ENCODE measurements at places on chromosomes 5 and 9.

DNA sequence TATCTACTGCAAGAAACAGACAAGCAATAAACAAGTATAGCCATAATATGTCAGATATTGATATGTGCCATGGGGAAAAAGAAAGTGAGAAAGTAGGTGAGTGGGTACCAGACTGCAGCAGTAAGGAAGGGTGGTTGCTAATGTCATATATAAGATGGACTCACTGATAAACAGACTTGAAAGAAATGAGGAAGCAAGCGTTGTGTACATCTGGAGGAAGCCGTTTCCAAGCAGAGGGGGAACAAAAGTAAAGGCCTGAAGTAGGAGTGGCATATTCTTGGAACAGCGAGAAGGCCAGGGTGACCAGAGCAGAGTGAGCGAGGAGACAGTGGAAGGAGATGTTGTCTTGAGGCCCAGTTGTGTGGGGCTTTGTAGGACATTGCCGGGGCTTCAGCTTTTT lies 142.2 kb upstream of the MAP3K1 start:
- no peak for DNase-seq

- no peak for DNase-seq
Observed at GRCh38 chr5:41636605-41637004, 126.2 kb upstream of the PLCXD3 start.

DNA sequence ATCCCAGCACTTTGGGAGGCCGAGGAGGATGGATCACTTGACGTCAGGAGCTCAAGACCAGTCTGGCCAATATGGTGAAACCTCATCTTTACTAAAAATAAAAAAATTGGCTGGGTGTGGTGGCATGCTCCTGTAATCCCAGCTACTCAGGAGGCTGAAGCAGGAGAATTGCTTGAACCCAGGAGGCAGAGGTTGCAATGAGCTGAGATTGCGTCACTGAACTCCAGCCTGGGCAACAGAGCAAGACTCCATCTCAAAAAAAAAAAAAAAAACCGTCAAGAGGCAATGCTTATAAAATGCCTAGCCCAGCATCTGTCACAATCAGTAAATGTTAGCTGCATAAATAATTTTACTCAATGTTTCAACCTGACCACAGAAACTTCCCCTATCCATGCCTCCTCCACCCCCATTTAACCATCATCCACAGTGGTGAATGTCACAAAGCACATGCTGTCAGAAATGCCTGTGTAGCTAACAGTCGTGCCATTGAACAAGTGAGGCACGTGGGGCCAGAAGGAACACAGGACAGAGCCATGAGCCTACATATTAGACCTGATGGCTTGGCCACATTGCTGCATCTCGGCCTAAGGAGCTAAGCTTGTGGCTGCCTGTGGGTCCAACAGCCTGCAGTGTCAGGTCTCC lies 16.8 kb upstream of the TCOF1 start:
- DNase-seq, result no peak

- DNase-seq, result no peak
Observed at GRCh38 chr5:139295346-139296057, 2.0 kb downstream of the MATR3 start.

DNA sequence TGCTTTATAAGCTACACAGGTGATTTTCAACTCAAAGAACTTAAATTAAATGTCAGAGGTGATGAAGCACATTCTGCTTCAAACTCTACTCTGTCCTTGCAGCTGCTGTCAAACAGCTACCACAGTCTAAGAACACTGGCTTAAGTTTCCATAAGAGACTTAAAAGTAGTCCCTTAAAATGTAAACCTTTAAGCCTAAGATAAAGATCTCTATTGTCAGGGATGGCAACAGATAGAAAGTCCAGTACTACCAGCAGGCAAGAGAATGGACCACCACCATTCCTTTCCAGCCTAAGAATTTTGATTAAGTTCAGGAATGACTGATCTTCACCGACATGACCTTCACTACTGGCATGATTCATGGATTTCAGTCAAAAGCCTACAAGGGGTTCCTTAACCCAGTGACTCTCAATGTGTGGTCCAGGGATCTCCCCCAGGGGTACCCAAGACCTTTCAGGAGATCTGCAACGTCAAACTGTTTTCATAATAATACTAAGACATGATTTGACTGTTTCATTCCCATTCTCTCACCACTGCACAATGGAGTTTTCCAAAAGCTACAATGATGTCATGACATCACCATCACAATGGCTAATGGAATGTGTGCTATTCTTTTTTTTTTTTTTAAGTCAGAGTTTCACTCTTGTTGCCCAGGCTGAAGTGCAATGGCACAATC lies 41.1 kb upstream of the PLPP6 start:
- no peak for DNase-seq

DNA sequence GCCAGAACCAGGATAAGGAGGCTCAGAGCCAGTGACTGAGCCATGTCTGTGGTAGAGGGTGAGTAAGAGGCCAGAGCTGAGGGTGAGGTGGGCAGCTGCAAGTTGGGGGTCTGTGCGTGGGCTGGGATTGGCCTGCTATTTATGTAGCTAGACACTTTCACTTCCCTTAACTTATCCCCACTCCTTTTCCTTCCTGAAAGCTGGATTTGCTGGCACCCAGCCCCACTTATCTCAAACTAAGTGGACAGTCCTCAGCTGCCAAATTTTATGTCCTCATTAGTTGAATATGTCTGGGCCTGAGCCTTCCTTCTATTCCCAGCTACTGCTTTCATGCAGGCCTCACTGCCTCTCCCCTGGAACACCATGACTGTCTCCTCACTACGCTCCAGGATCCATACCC lies at the start of gene CCL21:
CCL21 (minus strand) TSS at position 114 of the 400 bp plus-strand sequence; CDS start at position 44, 70 bp downstream.
- DNase-seq, result no peak

GRCh38 chr5:33441241-33442177 lies 744 bp downstream of the TARS1 start:
- peak; percentile 25 for DNase-seq

DNA sequence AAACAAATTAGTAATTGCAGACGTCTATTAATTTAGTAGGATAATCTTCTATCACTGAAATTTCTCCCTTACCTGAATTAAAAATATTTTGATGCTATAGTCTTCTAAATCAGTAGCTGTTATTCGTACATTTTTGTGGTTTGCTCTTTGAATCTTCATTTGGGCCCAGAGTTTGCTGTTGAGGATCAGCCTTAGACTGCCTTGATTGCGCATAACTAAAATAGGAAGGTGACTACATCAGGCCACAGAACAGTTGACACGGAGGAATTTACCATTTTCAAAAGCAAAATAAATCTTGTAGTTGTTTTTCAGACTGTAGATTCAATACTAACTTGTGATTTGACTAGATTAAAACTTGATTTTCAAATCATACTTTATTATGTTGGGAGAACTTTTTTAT lies 11.8 kb upstream of the NADK2 start:
- DNase-seq, result no peak

DNA sequence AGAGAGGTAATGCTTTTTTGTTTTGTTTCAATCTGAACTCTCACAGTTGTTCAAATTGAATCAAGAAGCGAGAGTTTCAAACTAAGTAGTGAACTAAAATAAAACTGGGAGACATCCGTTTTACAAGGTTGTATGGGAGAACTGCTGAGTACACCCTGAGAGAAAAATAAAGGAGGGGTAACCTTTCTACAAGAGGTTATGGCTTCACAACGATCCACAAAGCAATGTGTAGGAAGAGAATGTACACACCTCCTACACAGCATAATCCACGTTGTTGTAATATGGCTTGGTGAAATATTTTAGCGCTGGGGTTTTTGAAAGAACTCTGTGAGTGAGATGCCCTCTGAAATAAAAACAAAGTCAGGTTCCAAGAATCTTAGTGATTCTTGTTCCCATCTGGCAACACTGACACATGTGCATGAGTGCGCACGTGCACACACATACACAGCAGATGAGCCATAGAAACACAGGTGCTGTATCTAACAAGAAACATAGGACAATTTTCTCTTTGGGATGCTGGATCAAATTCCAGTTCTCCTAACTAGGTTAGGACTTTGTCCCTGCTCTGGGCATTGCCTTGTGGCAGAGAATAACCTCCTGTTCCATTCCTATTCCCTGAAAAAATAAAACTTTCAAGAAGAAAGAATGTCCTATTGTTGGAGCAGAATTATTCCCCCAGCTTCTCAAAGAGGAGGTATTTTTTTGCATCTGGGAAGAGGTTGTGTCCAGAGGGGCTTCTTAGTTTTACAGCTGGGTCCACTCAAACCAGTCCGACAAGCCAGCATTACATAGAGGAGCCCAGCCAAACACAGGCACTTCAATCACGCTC lies 94.5 kb upstream of the EFNA5 start:
- no peak for DNase-seq

- DNase-seq, result no peak
Observed at GRCh38 chr5:80620211-80620610, 34.2 kb upstream of the MSH3 start.

- no peak for DNase-seq
Observed at GRCh38 chr5:22242532-22242931, 610.6 kb downstream of the CDH12 start.

DNA sequence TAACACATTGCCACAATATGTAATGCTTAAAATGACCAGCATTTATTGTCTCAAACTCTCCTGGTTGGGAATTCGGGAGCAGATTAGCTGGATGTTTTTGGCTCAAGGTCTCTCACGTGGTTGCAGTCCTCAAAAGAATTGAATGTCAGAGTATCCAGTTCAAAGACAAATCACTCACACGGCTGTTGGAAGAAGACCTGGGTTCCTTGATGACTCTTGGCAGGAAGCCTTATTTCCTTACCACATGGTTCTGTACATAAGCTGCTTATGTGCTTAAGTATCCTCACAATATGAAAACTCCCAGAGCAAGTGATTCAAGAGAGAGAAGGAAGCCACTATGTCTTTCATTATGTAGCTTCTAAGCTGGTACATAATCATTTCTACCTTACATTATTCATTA lies 230.3 kb upstream of the PTPRD start:
- DNase-seq, result no peak
